BE2C (cell line): ENCODE measurements at places on chromosomes 3 and 15.

GRCh38 chr3:33786565-33787327, 11.7 kb upstream of the PDCD6IP start:
- no peak for DNase-seq

- no peak for DNase-seq
Observed at GRCh38 chr3:48518069-48518468, 14.1 kb upstream of the SHISA5 start.

DNA sequence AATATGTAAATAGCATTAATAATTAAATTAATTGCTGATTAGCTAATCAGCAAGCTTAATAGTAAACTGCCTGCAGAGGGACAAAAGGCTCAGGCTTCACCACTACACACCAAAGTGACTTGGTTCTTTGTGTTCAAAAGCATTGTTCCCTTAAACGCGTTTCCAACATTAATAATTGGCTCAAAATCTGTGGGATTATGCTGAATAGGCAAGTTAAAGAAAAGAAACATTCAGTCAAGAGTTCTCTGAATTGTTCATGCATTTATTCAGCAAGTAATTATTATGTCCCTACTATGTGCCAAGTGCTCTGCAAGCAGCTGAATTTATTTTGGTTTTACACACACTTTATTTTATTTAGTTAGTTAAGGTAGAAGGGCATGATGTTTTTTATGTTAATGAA, 558.5 kb upstream of the ARRDC4 start:
- no peak for DNase-seq

DNA sequence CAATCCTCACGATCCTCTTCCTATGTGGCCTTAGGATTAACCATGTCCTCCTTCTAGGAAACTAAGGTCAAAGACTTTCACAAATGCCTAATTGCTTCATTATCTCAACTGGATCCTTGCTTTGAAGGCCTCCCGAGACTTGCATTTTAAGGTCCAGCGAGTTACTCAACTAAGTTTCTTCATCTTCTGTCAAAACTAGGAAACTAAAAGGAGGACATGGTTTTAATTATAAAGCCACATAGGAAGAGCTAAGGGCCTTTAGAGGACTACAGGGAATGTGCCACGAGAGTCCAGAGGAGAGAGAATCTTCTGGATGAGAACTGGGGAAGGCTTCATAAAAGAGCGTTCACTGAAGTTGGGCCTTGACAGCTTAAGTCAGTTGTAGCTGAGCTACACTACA, 87.8 kb upstream of the LPP start:
- DNase-seq: no peak

GRCh38 chr15:33968821-33969220, 524 bp downstream of the CHRM5 start:
- no peak for DNase-seq
